ENCODE measurements at places on chromosomes 2 and 18.

DNA sequence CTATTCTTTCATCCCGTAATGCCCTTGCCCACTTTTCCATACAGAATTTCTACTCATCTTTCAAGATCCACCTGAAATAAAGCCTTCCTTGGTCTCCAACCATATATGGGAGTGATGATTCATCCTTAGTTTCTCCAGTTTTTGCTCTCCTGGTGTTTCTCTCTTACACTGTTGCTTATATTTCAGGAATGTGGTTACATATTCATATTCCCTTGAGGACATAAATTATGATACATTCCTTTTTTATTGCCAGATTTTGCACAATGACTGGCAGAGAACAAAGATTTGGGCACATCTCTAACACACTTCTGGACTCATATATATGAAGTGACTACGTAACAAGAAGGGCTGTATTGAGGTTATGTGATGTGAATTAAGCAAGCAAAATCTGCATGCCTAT, 1573.4 kb upstream of the NXPH2 start:
- DNase-seq: no peak

- DNase-seq: no peak
These were observed 909 bp downstream of the ATP6V1C2 start for GRCh38 chr2:10722252-10722825.

- DNase-seq: no peak
These were observed 142.3 kb downstream of the ZNF407 start for GRCh38 chr18:74739926-74740325.

- DNase-seq: no peak
These were observed 96.0 kb upstream of the NFATC1 start for GRCh38 chr18:79299711-79300110.

DNA sequence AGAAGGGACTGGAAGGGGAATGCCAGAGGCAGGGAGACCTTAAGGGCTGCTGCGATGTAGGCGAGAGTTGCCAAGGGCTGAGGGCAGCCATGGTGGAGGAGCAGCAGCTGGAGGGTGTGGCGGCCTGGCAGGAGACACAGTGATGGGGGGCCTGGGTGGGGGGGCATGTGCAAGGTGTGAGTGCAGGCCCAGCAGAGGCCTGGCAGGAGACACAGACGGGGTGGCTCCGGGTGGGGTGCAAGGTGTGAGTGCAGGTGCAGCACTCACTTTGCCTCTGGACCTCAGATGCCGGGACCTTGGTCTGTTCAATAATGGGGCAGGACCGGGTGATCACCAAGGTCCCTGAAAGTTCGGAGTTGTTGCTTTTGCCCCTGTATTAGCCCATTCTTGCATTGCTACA, 76.2 kb upstream of the ODC1 start:
- no peak for DNase-seq

GRCh38 chr2:39851251-39851650, 72.2 kb upstream of the THUMPD2 start:
- DNase-seq: no peak

GRCh38 chr18:31819106-31819924, 58.6 kb upstream of the SLC25A52 start:
- no peak for DNase-seq

DNA sequence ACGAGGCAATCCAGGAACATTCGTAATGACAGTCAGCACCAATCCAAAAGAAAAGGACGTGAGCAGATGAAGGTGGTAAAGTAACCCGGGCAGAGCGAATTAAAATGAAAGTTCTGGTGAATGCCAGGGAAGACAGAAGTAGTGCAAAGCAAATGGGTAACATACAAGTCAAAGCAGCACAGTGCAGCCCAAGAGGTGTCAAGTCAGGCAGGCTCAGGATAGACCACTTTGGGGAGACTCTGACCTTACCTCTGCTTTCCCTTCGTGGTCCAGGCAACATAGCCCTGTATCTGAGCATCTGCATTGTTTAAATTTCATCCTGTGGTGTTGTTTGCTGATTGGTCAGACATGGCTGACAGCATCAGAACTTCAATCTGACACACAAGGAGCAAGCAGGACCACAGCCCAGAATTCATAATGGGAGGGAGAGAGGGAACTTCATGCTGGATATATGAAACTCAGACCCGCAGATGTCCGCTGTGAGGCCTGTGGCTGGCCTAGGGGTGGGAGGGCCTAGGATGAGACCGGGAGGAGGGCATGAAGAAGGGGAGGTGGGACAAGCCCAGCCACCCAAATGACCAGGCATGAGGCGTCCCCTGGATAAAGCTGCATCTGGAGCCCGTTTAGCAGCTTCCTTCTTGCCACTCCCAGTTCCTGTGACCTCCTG, 285.7 kb downstream of the TCF4 start:
- DNase-seq: no peak

GRCh38 chr2:190323406-190323805, 3.8 kb upstream of the HIBCH start:
- DNase-seq: no peak

DNA sequence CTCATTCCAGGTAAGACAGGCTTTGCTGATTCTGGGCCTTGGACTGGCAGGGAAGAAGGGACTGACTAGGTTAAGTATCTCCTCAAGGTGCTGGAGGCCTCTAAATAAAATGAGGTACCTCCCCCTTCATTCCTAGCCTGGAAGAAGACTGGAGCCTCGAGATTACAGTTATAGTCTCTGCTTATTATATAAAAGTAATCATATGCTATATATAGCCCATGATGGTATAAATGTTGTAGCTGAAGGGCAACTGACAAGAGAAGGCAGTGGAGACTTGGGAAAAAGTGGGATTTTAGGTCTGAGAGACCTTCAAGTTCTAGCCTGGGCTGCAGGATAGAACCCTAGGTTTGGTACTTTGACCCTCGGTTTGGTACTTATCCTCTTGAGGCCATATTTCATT, 248.3 kb downstream of the PLCL1 start:
- no peak for DNase-seq

DNA sequence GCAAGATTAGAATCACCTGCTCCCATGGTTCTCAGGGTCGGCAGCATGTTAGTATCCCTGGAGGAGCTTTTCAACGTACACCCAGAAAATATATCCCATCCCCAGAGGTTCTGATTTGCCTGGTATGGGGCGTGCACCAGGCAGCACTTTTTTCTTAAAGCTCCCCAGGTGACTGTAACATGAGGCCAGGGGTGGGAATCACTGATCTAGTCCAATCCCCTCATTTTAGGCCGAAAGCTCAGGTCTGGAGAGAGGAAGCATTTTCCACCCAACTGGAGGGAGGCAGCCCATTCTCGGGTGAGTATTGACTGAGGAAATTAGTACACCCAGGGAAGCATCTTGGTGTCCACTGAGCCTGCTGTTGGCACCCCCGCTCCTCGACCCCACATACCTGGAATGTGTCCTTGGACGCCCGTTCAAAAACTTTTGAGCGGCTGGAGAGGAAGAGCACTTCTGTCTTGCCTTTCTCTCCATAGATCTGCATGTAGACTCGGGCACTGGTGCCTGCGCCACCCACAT, 94.3 kb downstream of the LOXHD1 start:
- DNase-seq: no peak

DNA sequence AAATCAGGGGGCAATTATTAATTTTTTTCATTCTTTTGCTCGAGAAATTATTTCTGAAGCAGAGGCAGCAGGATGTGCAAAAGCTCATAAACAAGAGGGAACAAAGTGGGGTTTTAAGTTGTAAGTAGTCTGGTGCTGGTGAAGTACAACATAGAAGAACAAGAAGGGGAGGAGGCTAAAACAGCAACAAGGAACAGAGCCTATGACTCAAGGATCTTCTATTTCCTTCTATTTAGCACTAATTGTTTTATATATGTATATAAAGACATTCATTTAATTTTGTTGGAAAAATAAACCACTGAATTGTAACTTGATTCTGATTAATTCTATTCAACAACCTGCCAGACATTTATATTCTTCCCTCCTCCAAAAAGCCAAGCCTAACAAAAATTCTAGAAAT, 35.0 kb downstream of the YES1 start:
- DNase-seq: no peak

Measured in NCI-H1436 treated with DMSO at 0.1 percent for 48 hours (cell line).